Activated CD8-positive, alpha-beta memory T cell treated with anti-CD3 and anti-CD28 coated beads for 4 hours (primary cell): ENCODE measurements at places on chromosomes 2 and 18.

DNA sequence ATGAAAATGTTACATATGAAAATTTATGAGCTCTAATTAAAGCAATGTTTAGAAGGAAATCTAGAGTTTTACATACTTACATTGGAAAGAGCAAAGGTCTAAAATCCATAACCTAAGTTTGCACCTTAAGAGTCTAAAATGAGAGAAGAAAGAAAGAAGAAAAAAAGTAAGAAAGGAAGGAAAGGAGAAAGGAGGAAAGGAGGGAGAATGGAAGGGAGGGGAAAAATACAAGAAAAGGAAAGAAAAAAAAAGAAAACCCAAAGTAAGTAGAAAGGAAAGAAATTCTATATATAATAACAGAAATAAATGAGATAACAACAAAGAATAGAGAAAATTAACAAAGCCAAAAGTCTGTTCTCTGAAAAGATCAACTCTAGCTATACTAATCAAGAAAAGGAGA lies 122.6 kb downstream of the BCL2L11 start:
- no peak for DNase-seq

GRCh38 chr18:44309185-44309584 lies 371.5 kb upstream of the SETBP1 start:
- no peak for DNase-seq

- DNase-seq = no peak
Observed at GRCh38 chr18:48500517-48500916, 38.3 kb upstream of the CTIF start.

DNA sequence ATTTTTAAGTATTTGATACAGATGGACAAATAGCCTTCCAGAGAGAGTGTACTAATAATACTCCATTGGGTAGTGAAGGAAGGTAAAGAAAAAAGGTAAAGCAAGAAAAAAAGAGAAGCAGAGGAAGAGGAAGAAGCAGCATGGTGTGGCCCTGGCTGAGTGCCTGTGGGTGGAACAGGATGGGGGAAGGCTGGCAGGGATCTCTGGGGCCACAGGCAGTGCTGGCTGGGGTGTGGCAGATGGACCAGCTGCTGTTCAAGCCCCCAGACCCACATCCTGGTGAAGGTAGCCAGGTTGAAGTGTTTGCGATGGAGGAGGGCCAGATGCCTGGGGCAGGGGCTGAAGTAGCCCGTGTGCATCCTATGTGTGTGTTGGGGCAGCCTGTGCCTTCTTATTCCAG lies 79.0 kb downstream of the DYSF start:
- no peak for DNase-seq

GRCh38 chr2:10709290-10709939 lies 12.0 kb upstream of the ATP6V1C2 start:
- DNase-seq = no peak
